Gastrocnemius medialis (tissue), 4 donors: ENCODE measurements at places on chromosomes 1 and 21. TPM values are rescaled to one million over a fixed set of nuclear protein-coding genes. Genes with fewer than 3 reads are reported as not detected.

GRCh38 chr21:26117324-26117971 lies 53.1 kb downstream of the APP start:
- H3K36me3 ChIP-seq: no peaks in the 10 kb centered on the region
- H3K4me1 ChIP-seq: peaks cover 6% of the 10 kb centered on the region
- DNase-seq: no peak
- peak overlapping the region; percentile 71 for H3K27ac ChIP-seq
- H3K27me3 ChIP-seq: no peaks in the 10 kb centered on the region

- no peak within 1 kb of the TSS for H3K4me3 ChIP-seq
- peak within 1 kb of the TSS; percentile 62 for H3K27ac ChIP-seq
- DNase-seq: peak; percentile 43
- peaks cover 3% of the 10 kb centered on the region for H3K4me1 ChIP-seq
- no peaks in the 10 kb centered on the region for H3K36me3 ChIP-seq
These were observed at the start of gene LAPTM5 for GRCh38 chr1:30757352-30758120. TSS of gene LAPTM5 (minus strand) at chr1:30757774. CDS start at chr1:30757745, 29 bp downstream.

GRCh38 chr1:205923651-205924459 lies 19.4 kb downstream of the SLC26A9 start:
- no peak overlapping the region for H3K27ac ChIP-seq
- DNase-seq: no peak
- no peaks in the 10 kb centered on the region for H3K36me3 ChIP-seq
- H3K4me1 ChIP-seq: peaks cover 17% of the 10 kb centered on the region
- H3K4me3 ChIP-seq: no peak overlapping the region

Gene TRMT1L
- total RNA-seq: 24.9 TPM

Gene ADGRL4
- total RNA-seq: 31.9 TPM

Gene HSD3B2
- not detected for total RNA-seq

Gene ST6GALNAC5
- 0.16 TPM for total RNA-seq

Gene TTC4
- total RNA-seq: 29.4 TPM
